ENCODE measurements at places on chromosomes 7 and 10.

GRCh38 chr10:24849501-24850299 is 102.7 kb downstream of the PRTFDC1 start:
- DNase-seq: no peak

GRCh38 chr10:78175444-78176015 is 141.9 kb downstream of the RPS24 start:
- no peak for DNase-seq

- no peak for DNase-seq
Measured at GRCh38 chr10:89649051-89649450, 4.0 kb upstream of the PANK1 start.

DNA sequence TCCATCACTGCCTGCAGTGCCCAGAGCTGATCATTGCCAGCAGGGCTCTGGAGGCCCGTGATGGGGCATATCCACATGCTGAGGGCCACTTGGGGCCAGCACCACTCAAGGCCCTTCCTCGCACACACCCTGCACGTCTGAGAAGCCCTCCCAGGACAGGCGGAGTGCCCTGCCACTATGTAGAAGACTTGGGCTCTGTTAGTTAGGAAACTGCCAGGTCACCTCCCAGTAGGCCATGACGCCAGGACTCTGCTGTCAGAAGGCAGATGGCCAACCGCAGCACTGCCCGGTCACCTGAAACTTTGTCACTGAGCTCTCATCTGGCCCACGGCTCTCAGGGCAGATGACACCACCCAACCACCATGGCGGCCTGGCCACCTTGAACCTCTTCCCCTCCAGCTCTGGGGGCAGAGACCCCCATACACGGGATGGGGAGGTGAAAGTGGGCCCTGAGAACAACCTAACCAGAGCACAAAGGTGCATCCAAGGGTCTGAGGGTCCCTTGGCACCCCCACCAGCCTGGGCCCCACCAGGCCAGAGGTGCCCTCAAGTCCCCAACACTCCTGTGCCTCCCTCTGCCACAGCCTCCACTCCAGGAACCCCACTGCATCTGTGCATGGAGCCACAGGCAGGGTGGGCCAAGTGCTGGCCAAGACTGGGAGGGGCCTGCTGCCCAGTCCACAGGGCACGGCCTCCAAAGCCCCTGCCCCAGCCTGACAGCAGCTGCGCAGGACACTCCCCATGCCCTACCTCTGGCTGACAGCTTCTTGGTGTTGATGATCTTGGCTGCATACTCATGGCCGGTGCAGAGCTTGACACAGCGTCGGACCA is 41.8 kb downstream of the CAMK2B start:
- DNase-seq: peak; percentile 65

DNA sequence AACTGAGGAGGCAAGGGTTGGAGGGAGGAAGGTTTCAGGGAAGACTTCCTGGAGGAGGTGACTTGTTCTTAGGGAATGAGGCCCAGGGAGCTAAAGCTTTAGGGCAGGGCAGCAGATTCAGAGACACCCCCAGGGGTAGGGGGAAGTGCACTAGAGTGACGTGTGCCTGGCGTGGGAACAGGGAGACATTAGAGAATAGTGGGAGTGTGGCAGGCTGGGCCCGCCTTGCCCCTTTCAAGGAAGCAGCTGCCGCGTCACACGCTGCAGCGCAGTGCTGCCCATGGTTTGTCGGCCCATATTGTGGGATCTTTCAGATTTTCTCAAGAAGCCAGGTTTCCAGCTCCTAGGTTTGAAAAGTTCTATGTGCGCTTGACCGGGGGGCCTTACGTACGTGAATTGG is 139.4 kb downstream of the LHPP start:
- no peak for DNase-seq

- no peak for DNase-seq
Measured at GRCh38 chr10:62652564-62652963, 152.0 kb upstream of the ADO start.

- DNase-seq: no peak
Measured at GRCh38 chr7:46741938-46742540, 821.0 kb upstream of the IGFBP3 start.

DNA sequence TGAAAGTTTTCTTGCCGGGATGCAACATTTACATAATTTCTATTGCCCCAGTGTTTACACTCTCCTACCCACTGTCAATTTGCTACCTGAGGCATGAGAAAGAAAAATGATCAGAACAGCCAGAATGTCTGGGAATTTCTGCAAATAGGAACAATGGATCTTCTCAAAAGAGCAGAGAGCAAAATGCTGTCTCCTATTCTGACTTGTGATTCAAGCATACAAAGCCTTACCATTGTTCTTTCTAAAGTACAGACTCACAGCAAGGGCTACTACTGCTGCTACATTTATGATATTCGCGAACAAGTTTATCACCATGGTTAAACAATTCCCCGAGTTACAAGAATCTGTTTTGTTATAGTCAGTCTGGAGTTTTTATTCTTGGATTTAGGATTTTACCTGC is 329.9 kb upstream of the CELF2 start:
- no peak for DNase-seq

DNA sequence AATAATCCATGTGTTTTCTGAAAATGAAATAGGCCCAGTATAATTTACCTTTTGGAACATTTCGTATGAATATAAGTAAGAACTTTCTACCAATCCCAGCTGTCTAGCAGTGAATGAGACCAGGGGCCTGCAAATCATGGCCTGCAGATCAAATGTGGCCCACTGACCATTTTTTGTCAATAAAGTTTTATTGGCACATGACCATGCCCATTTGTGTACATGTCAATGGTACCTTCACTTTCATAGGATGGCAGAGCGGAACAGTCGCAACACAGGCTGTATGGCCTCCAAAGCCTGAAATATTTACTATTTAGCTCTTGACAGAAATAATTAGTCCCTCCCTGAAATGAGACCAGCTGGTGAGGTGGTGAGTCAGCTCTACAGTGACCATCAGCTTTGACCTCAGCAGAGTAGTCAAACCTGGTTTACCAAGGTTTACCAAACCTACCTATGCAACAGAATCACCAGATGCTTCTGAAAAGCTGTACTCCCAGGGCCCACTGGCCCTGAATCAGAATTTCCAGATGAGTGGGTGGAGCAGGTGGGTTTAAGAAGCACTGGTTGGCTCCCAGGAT is 13.8 kb upstream of the C10orf90 start:
- DNase-seq: no peak

DNA sequence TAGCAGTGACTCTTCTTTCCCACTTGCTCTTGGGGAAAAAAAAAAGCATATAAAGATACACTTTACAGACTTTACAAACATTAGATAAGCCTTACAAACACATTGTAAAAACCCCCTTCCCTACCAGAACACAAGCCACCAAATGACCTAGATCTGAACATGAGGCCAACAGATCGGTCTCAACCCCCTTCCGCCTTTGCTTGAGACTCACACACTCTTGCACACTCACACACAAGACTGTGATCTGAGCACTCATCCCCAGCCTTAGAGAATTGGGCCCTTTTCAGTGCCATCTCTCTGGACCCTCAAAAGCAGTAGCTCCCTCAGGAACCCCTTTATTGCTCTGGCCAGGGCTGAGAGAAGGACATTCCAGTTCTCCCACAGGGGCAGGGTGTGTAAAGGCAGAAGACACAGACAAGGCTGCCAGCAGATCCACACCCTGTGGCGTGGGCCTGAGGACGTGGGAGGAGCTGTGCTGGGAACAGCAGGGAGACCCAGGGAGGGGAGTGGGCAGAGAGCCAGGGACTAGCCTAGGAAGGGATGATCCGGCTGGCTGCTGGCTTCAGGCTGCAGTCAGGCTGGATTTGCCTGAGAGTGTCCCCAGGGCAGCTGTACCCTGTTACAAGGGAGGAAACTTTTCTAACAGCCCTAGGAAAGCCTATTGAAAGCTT is 206.7 kb downstream of the KIAA1217 start:
- DNase-seq: peak; percentile 91

DNA sequence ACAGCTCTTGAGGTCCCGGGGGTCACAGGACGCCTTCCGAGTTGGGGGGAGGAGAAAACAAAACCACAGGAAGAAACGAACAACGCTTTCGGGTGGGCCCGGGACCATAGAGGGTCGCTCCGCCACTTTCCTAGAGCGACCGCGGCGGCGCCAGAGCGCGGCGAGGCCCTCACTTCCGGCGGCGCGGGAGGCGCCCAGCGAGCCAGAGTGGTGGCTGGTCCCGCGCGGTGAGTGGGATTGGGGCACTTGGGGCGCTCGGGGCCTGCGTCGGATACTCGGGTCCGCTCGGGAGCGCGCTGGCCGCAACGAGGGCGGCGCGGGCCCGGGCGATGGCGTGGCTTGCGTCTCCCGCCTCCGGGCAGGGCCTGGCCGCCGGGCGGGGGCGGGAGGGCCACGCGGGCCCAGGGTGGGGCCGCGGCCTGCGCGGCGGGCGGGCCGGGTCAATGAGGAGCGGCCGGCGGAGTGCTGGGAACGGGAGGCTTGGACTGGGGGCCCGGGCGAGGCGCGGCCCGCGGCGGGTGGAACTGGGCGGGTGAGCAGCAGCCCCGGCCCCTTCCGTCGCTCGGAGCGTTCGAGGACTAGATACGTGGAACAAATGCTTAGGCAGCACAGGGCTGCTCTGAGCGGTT is at the start of gene ZNF22:
Gene ZNF22 (plus strand): TSS at position 172 of the 629 bp plus-strand sequence. CDS start 2,446 bp downstream, outside the sequence.
- DNase-seq: peak; percentile 73

GRCh38 chr7:141946796-141947195 is at the start of gene CLEC5A:
Gene CLEC5A (minus strand): TSS chr7:141946974. CDS start chr7:141946292, 682 bp downstream.
- DNase-seq: no peak

- DNase-seq: no peak
Measured at GRCh38 chr7:2231992-2232765, 566 bp downstream of the MAD1L1 start.

DNA sequence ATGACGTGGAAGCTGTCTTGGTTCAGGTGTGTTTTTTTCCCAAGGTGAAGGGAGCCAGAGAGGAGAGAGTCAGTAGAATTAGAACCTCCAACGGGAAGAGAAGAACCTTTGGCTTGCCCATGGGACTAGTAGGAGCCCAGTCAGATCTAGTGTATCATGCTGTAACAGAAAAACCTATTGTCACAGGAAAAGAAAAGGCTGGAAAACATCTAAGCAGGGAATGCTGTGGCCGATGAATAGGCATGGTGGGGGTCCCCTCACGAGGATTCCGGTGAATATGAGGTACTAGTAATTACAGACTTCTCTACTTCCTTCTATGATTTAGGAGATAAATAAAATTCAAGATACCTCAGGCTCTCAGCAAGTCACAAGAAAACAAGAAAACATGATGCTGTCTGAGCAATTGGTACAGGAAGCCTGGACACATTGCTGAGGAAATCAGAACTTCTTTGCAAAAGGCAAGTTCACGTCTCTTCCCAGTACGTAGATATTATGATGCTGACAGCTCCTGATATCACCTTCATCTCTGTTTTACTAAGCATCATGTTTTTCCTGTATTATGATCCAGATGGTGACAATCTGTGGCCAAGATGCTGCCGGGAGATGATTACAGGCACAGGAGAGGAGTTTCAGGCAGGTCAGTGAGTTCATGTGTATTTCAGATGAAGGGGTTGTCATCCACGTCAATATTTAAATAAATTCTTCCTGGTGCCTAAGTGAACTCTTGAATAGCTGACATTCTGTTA is 54.3 kb upstream of the NPY start:
- DNase-seq: no peak

- no peak for DNase-seq
Measured at GRCh38 chr7:117531595-117532244, 51.9 kb downstream of the CFTR start.

- DNase-seq: no peak
Measured at GRCh38 chr7:157061979-157062378, 51.5 kb upstream of the MNX1 start.

- DNase-seq: no peak
Measured at GRCh38 chr7:131424219-131424822, 96.6 kb downstream of the MKLN1 start.

GRCh38 chr7:11539853-11540252 is 292.1 kb downstream of the THSD7A start:
- DNase-seq: no peak

- no peak for DNase-seq
Measured at GRCh38 chr10:44473146-44473545, 88.2 kb upstream of the CXCL12 start.

DNA sequence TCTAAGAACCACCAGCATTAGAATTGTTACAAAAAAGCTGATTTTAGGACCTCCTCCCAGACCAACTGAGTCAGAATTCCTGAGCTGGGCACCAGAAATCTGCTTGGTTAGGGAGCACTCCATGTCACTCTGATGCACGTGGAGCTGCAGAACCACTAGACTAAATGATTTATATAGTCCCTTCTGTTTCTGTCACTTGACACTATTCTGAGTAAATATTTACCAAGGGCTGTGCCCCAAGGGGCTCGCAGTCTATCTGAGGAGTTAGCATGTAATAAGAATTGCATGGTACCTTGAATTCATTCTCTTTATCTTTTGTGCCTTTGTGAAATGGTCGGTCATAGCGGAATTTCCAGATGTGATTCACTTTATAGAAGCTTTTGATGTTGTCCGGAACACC is 196.0 kb upstream of the IMMP2L start:
- no peak for DNase-seq

- DNase-seq: no peak
Measured at GRCh38 chr10:131802156-131802915, 98.5 kb upstream of the PPP2R2D start.

- DNase-seq: no peak
Measured at GRCh38 chr10:5354068-5354467, 10.7 kb upstream of the UCN3 start.

DNA sequence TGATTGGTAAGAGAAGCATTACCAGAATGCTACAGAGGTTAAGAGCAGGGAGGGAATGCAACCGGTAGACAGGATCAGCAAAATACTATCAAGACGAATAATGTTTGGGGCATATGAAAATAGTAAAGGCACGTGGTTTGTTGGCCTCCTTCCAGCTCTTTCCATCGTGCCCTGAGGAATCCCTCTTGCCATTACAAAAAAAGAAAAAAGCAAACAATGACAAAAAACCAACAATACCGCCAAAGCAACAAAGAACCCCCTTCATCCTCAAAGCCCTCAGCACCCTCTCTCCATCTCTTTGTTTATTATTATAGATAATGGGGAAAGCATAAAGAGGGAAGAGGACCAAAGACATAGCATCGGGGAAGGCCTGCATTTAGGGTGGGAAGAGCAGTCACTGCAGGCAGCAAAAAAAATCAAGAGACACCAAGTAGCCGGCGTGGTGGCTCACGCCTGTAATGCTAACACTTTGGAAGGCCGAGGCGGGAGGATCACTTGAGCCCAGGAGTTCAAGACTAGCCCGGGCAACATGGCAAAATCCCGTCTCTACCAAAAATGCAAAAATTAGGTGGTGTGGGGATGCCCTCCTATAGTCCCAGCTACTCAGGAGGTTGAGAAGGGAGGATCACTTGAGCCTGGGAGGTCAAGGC is 78.0 kb downstream of the HIP1 start:
- no peak for DNase-seq
